ENCODE measurements at places on chromosomes 1 and 21. TPM values are rescaled to one million over a fixed set of nuclear protein-coding genes. Genes with fewer than 3 reads are reported as not detected.

NAXE gene
- 81.6 TPM for total RNA-seq

SLC30A7 gene
- 17.2 TPM for total RNA-seq

S100A1 gene
- 2.0 TPM for total RNA-seq

FMO3 gene
- total RNA-seq: 0.14 TPM

HMCN1 gene
- total RNA-seq: 5.6 TPM

INAVA gene
- total RNA-seq: 41.2 TPM

CFHR5 gene
- total RNA-seq: not detected

NT5C1A gene
- total RNA-seq: not detected

SMCP gene
- not detected for total RNA-seq

NUDC gene
- total RNA-seq: 101 TPM

CFAP45 gene
- 0.27 TPM for total RNA-seq

LRRC8D gene
- total RNA-seq: 42.8 TPM

DNA sequence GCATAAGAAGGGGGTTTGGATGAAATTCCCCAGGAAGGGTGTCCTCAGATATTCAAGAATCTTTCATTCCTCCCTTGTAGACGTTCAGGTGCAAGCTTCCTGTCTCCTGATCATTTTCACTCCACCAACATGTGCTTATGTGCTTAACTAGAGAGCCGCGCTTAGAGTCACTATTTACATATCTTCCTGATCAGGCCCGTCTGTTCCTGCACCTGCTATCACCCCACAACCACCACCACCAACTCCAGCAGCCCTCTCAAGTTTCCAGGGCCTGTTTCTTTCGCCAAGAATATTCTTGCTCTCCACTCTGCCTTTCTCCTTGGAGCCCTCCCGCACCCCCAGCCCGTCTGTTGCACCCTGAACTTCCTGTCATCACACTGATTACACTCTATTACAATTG, 113.4 kb downstream of the SPSB1 start:
- no peak overlapping the region for H3K27ac ChIP-seq
- no peak overlapping the region for H3K4me3 ChIP-seq
- H3K27me3 ChIP-seq: no peaks in the 10 kb centered on the region
- no peaks in the 10 kb centered on the region for H3K4me1 ChIP-seq
- H3K36me3 ChIP-seq: no peaks in the 10 kb centered on the region
- DNase-seq: no peak

DNA sequence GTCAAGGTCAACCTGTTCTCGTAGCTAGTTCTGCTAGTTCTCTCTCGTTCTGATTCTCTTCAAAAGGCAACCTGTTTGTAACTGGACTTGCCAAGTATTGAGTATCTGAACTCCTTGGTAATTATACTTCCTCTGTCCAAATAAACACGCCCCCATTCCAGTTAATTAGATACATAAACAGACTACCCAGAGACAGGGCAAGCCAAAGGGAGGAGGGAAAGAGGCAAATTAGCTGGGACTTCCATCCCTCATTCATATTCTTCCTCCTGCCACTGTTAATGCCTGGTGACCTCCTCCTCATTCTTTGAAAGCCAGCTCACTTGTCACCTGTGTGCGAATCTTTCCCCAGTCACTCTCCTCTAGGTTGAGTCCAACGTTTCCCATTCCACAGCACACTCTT, 62.9 kb downstream of the LPAR3 start:
- no peak overlapping the region for H3K27ac ChIP-seq
- peaks cover 6% of the 10 kb centered on the region for H3K4me1 ChIP-seq
- DNase-seq: no peak
- H3K4me3 ChIP-seq: no peak overlapping the region
- H3K36me3 ChIP-seq: peaks cover 3% of the 10 kb centered on the region

GRCh38 chr1:51799372-51799771, 79.2 kb downstream of the NRDC start:
- H3K27me3 ChIP-seq: no peaks in the 10 kb centered on the region
- DNase-seq: no peak
- H3K4me3 ChIP-seq: no peak overlapping the region

- H3K36me3 ChIP-seq: no peaks in the 10 kb centered on the region
- no peak overlapping the region for H3K4me3 ChIP-seq
- no peak overlapping the region for H3K27ac ChIP-seq
- DNase-seq: no peak
Observed at GRCh38 chr1:67923074-67923473, 89.8 kb upstream of the GNG12 start.

DNA sequence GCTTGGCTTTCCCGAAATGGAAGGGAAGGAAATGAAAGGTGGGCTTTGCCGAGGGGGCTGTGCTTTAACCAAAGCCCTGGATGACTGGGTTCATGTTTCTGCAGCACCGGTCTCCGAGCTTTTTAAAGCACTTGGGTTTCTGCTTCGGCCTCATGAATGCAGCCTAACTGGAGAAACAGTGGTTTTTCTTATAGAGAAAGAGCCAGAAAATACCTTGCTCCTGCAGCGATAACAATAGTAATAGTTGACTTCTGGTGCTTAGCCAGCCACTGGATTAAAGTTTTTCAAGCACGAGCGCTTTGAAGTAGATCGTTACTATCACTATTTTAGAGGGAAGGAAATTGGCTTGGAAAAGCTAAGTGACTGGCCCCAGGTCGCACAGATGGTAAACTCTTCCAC, 500 bp upstream of the DOCK7 start:
- H3K27ac ChIP-seq: peak overlapping the region; percentile 99

DNA sequence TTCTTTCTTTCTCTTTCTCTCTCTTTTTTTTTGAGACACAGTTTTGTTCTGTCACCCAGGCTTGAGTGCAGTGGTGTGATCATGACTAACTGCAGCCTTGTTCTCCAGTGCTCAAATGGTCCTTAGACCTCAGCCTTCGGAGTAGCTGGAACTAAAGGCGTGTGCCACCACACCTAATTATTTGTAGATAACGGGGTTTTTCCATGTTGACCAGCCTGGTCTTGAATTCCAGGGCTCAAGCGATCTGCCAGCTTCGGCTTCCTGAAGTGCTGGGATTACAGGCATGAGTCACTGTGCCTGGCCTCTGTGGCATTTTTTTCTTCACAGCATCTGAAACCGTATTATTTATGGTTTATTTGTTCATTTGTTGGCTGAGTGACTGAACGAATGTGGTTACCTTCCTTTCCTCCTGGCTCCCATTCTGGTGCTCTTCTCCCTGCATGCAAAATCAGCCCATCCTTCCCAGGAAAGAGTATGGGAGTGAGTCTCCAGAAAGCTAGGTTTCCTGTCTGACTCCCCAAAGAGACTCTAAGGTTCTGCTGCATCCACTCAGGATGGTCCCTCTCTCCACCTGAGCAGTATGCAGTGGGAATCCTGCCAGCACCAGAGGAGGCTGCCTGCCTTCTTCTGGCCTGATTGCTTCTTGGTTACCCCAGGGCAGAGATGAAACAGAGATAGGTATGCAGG, 155.0 kb upstream of the BEND5 start:
- H3K27me3 ChIP-seq: peaks cover 6% of the 10 kb centered on the region
- H3K36me3 ChIP-seq: no peaks in the 10 kb centered on the region
- H3K27ac ChIP-seq: no peak overlapping the region
- H3K4me1 ChIP-seq: peaks cover 11% of the 10 kb centered on the region
- no peak overlapping the region for H3K4me3 ChIP-seq

DNA sequence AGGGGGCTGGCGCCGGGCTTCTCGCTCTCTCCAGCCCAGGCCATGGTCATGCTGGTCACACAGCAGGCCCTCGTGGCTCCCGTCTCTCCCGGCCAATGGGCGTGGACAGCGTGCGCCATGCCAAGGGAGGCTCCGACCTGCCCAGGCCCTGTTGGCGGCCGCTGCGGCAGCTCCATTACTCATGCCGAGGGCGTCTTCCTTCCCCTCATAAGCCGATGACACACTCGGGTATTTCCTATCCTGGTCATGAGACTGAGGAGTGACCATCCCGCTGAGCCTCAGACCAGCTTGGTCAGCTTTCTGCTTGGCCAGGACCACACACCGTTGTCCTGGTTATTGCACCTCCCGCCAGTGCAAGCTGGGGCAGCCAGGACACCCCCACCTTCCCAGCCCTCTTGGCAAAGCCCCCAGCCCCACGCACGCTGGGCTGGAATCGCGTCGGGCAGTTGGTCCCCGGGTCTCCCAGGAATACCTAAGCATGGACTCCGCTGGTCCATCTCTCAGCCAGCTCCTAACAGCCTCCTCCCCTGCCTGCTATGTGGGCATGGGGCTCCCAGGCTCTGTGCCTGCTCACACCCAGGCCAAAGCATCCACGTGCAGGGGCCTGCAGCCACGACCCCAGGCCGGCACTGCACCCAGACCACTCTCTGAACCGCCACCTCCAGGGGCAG, 49.8 kb downstream of the ARHGEF16 start:
- no peak overlapping the region for H3K4me3 ChIP-seq
- no peaks in the 10 kb centered on the region for H3K4me1 ChIP-seq
- no peaks in the 10 kb centered on the region for H3K27me3 ChIP-seq
- no peak overlapping the region for H3K27ac ChIP-seq
- no peak for DNase-seq
- no peaks in the 10 kb centered on the region for H3K36me3 ChIP-seq

GRCh38 chr1:230138561-230139239, 71.7 kb downstream of the GALNT2 start:
- H3K27ac ChIP-seq: 0 out of 2 replicates have a peak overlapping the region, but pooled peaks have one; percentile 7
- H3K4me1 ChIP-seq: peaks cover 72% of the 10 kb centered on the region
- H3K4me3 ChIP-seq: no peak overlapping the region
- DNase-seq: no peak

DNA sequence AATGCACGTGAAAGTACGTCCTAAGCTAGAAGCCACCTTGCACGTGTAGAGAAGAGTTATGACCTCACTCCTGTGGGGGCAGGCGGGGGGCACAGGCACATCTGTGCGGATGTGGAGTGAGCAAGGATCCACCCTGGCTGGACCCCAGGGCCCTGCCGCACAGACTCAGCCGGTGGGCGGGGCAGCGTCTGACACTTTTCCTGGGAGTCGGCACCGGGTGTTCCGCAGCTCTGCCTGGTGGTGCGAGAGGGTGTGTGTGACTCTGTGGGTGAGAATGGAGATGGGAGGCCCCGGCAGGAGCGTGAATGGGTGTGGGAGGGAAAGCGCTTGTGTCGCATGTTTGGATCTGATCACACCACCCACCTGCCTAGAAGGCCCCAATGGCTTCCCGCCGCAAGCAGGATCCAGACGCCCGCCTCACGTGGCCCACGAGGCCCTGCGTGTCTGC, 29.5 kb downstream of the RAP1GAP start:
- no peak overlapping the region for H3K4me3 ChIP-seq
- no peaks in the 10 kb centered on the region for H3K36me3 ChIP-seq

GRCh38 chr1:17011439-17012307, at the start of gene ATP13A2:
Gene ATP13A2, minus strand, starts transcription at chr1:17011928. Its CDS starts 190 bp downstream, at chr1:17011738.
- DNase-seq: peak; percentile 94
- H3K4me1 ChIP-seq: peaks cover 73% of the 10 kb centered on the region
- H3K4me3 ChIP-seq: peak within 1 kb of the TSS; percentile 85
- H3K27me3 ChIP-seq: no peaks in the 10 kb centered on the region

GRCh38 chr1:223180731-223181321, 37.8 kb upstream of the TLR5 start:
- DNase-seq: no peak
- peaks cover 14% of the 10 kb centered on the region for H3K4me1 ChIP-seq
- H3K27ac ChIP-seq: no peak overlapping the region
- H3K27me3 ChIP-seq: peaks cover 81% of the 10 kb centered on the region
- no peak overlapping the region for H3K4me3 ChIP-seq

DNA sequence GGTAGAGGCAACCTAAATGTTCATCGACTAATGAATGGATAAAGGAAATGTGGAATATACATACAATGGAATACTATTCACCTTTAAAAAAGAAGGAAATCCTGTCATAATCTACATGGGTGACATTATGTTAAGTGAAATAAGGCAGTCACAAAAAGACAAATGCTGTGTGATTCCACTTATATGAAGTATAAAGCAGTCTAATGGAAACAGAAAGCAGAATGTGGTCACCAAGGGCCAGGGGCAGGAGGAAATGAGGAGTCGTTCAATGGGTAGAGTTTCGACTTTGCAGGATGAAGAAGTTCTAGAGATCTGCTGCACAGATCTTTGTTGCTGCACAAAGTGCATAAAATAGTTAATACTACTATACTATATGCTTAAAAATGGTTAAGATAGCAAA, 7.8 kb downstream of the DIPK1A start:
- peaks cover 7% of the 10 kb centered on the region for H3K4me1 ChIP-seq
- H3K36me3 ChIP-seq: no peaks in the 10 kb centered on the region

DNA sequence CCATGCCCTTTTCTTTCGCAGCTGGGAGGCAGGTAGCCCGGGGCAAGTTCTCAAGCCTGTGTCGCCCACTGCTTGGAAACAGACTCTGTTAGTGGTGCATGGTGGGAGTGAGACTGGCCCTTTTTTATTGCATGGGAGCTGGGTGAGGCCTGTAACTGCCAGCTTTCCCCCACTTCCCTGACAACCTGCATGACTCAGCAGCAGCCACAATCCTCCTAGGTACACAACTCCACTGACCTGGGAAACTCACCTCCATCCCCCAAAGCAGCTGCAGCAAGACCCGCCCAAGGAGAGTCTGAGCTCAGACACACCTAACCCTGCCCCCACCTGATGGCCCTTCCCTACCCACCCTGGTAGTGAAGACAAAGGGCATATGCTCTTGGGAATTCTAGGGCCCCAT, 25.8 kb downstream of the PIGP start:
- H3K4me3 ChIP-seq: no peak overlapping the region
- no peak for DNase-seq
- peaks cover 89% of the 10 kb centered on the region for H3K27me3 ChIP-seq
- no peak overlapping the region for H3K27ac ChIP-seq
- H3K4me1 ChIP-seq: peaks cover 31% of the 10 kb centered on the region
- no peaks in the 10 kb centered on the region for H3K36me3 ChIP-seq

DNA sequence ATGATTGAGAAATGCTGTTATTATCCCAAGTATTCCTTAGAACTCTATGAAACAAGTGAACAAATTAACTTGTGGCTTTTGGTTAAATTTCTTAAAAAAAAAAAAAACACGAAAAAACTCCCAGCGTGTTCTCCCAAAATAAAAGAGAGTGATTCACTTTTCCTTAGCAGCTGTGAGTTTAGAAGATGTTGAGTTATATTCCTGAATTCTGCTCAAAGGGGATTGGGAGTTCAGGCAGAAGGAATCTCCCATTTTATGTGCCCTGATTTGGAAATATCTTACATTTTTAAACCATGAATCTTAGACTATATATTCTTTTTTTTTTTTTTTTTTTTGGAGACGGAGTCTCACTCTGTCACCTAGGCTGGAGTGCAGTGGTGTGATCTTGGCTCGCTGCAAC, 34.3 kb downstream of the SMG7 start:
- H3K36me3 ChIP-seq: no peaks in the 10 kb centered on the region
- H3K27me3 ChIP-seq: no peaks in the 10 kb centered on the region
- no peak for DNase-seq
- H3K27ac ChIP-seq: no peak overlapping the region

GRCh38 chr1:59236721-59237545, 60.0 kb upstream of the FGGY start:
- H3K27me3 ChIP-seq: no peaks in the 10 kb centered on the region
- DNase-seq: no peak
- no peaks in the 10 kb centered on the region for H3K36me3 ChIP-seq
- no peak overlapping the region for H3K27ac ChIP-seq
- no peak overlapping the region for H3K4me3 ChIP-seq

DNA sequence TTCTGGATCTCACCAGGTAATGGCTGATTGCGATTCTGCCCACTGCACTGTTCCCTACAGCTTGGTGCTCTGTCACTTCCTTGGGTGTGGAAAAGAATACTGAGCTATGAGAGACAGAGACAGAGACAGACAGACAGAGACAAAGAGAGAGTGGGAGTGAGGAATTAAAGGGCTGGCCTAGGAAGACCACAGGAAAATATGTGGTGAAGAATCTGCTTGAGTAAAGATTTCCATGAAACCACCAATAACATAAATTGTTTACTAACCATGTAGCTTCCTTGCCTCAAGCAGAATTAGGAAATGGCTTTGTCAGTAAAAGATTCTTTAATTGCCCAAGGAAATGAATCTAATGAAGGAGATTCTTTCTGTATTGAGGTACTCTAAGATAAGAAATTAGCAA, 54.4 kb downstream of the MPZL1 start:
- H3K27me3 ChIP-seq: peaks cover 26% of the 10 kb centered on the region
- H3K27ac ChIP-seq: no peak overlapping the region
- peaks cover 73% of the 10 kb centered on the region for H3K36me3 ChIP-seq
- DNase-seq: no peak
- no peak overlapping the region for H3K4me3 ChIP-seq

Data from WTC11 (cell line).